ENCODE measurements at places on chromosomes 3 and 15.

DNA sequence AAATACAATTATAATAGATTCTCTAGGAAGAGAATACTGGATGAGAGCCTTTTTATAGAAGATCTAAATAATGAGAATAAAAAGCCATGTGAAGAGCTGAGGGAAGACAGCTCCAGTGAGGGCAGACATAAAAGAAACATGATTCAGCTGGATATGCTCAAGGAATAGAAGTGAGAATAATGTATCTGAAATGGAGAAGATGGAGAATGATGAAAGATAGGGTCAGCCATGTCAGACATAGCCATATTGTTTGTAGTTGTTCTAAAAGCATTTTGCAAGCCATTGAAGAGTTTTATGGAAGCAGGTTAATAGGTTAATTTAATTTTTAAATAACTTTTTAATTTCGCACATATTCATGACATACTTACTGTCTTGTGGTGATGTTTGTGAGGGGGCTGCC lies 713.5 kb upstream of the ARPP21 start:
- DNase-seq, result no peak

DNA sequence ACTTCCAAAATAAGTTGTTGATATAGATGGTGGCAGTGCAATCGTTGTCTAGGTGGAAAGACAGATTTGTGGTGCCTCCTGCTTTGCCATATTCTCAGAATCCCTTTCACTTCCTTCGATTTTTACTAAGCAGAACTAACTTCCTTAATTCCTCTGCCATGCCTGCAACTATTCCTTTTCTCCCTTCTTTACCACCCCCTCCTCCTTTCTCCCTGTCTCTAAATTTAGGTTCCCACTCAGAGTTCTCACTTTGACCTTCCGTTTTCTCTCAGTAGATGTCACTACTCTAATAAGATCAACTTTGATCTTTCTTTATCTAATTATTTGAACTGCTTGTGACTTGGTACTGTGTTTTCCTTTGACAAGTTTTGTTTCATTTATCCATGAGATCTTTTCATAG lies 351.2 kb downstream of the LPP start:
- DNase-seq, result peak; percentile 13

DNA sequence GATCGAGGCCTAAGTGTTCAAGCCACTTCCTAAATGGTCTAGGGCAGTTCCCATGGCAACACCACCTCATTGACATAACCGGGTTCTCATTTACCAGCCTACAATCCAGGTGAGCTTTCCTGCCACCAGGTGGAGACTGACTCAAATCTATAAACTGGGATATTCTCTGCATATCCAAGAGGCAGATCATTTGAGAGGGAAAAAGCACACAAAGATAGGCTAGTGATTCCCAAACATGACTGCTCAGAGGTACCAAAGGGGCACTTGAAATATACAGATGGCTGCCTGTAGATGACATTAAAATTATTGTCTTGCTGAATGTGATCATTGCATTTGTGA lies 141.3 kb upstream of the PROK2 start:
- no peak for DNase-seq

DNA sequence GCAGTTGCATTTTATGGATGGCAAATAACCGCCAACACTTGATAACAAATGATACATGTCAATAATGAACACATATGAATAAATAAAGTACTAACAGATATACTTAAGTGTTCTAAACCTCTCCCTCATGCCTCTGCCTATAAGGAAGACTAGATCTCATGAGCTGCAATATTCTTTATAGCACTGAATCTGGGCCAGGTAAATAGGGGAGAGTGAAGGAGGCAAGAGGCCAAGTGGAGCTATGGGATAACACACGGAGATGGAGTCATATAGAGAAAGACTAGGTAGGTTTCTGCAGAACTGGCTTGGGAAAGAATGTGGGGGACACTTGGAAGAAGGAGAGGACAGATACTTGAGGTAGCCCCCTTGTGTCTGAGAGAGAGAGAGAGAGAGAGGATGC lies 354.2 kb upstream of the CFAP20DC start:
- DNase-seq, result no peak

- no peak for DNase-seq
These were observed 216.4 kb downstream of the RBMS3 start for GRCh38 chr3:29497282-29497681.

DNA sequence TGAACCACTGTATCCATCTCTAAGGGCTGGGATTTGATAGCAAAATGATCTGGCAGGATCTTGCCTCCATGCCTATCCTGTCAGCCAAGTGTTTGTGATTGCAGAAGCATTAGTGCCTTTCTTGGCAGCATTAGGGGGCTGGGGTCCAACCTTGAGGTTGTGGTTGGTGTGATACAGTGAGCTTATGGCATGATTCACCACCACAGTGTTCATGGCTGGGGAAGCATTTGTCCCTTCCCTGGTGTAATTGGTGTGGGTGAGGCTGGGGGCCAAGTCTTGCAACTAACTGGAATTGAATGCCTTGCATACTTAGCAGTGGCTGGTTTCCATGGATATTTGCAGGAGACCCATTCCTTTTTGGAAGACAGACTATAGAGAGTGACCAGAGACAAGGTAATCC lies 271.0 kb upstream of the TBL1XR1 start:
- DNase-seq, result no peak

DNA sequence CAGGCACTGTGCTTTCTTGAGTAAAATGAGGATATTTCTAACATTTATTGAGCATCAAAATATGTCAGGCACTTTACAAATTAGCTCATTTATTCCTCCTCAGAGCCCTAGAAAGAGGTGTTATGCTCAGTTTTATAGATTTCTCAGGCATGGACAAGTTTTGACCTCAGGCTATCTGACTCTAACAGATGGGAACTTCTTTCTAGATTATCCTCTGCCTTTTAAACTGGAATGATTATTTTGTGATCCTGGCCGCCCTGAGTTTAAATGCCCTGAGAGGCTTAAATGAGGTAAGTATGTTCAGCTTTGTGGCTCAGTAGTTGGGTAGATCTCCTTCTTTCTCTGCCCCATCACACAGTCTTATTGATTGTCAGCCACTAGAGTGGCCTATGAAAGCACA lies 32.3 kb upstream of the ATP1B3 start:
- no peak for DNase-seq

- no peak for DNase-seq
These were observed 4.9 kb downstream of the IL17RD start for GRCh38 chr3:57160076-57160764.

DNA sequence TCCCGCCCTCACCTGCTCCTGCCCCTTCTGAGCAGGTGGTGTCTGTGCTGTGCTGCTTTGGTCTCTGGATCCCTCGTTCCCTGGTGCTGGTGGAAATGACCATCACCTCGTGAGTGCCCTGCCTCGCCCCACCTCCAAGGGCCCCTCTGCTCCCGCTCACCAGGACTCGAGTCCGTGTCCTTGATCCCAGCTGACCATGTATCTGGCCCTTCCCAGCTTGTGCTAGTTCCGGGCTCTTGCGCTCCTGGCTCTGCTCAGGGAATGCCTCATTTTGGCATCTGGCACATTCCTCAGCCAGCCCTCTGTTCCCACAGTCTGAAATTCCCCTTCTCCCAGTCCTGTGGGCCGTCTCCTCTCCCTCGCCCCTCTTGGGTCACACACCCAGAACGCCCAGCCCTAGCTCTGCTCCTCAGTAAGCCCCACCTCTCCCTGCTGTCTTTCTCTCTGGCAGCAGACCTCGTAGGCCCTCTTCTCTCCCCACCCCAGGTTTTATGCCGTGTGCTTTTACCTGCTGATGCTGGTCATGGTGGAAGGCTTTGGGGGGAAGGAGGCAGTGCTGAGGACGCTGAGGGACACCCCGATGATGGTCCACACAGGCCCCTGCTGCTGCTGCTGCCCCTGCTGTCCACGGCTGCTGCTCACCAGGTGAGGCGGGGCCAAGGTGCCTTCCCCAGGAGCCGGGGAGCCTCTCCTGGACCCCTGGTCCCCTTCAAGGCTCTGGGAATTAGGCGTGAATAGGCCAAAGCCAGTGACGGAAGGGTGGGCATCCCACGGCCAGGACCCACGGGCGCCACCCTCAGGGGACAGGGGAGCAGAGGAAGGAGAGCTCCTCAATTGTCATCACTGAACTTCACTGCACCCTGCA lies 11.5 kb downstream of the SLC51A start:
- DNase-seq, result no peak

- DNase-seq, result no peak
These were observed 18.4 kb upstream of the NEK10 start for GRCh38 chr3:27387625-27388024.

DNA sequence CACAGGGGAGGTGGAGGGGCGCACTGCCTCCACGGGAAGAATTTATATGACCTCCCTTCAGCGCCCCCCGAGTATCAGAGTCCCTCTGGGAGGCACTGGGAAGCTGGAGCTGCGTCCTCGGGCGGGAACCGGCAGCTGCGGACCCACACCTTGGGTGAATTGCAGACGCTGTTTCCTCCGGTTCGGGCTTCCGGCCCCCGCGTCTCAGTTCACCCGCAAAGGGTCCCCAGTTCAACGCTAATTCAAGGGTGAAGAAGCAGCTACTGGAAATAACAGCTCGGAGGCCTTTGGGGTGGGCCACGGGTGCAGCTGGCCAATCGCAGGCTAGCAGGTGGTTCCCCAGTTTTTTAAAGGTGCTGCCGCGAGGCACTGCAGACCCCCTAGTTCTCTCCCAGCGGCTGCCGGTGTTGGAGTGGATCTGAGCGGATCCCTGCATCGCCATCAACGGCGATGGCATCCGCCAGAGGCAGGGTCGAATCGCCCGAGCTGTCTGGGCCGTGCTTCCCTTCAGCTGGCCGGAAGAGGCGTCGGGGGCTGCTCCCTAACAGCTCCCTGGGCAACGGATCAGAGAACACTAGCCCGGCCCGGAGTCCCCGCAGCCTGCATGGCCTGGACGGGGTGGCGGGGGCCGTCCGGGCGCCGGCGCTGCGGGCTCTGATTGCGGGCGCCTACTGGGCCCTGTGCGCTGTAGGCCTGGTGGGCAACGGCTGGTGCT lies 19.4 kb upstream of the ADAMTS7 start:
- no peak for DNase-seq

- no peak for DNase-seq
These were observed 391.6 kb upstream of the DPPA4 start for GRCh38 chr3:109728861-109729494.

GRCh38 chr3:86934851-86935250 lies 56.1 kb downstream of the VGLL3 start:
- no peak for DNase-seq

Data from MV-4-11 (cell line).